ENCODE measurements at places on chromosomes 7 and 10.

DNA sequence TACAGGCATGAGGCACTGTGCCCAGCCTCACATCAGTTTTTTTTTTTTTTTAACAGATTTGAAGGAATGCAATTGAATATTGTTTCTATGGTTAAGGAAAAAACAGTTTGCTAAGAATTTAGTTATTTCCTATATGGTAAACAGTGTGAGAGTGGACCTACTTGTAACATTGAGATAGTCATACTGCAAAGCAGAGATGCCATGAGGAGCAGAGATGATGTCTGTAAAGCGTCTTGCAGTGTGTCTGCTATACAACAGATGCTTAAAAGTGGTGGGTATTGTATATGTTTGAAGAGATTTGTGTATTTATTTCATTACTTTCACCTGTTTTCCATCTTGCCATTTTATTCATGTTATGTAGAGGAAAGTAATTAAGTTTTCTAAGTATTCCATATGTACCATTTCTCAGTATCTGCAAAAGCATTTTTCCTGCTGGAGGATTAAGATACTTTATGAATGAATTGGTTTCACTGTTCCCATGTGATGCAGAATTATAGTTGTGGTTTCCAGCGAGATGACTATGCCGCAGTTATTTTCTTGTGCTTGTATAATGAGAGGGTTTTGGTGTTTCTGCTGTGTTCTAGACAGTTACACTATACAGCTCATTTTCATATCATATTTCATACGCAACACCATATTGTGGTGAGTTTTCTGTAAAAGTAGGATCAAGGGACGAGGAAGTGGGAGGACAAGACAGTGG is 26.6 kb downstream of the TET1 start:
- DNase-seq = no peak

DNA sequence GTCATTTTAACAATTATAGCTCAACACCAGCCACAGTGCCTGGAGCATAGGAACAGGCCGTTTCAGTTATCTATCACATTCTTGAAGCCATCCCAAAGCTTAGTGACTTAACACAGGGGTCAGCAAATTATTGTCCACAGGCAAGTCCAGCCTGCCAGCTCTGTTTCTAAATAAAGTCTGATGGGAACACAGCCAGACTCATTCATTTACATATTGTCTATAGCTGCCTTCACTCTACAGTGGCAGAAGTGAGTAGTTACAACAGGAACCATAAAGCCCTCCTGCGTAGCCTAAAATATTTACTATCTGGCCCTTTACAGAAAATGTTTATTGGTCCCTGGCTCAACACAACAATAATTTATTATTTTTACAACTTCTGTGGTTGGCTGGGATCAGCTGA is 407.5 kb upstream of the AUTS2 start:
- no peak for DNase-seq

- DNase-seq = no peak
Measured at GRCh38 chr10:101400585-101400984, 46.6 kb downstream of the BTRC start.

GRCh38 chr7:105346593-105347322 is 42.0 kb downstream of the SRPK2 start:
- DNase-seq = no peak

DNA sequence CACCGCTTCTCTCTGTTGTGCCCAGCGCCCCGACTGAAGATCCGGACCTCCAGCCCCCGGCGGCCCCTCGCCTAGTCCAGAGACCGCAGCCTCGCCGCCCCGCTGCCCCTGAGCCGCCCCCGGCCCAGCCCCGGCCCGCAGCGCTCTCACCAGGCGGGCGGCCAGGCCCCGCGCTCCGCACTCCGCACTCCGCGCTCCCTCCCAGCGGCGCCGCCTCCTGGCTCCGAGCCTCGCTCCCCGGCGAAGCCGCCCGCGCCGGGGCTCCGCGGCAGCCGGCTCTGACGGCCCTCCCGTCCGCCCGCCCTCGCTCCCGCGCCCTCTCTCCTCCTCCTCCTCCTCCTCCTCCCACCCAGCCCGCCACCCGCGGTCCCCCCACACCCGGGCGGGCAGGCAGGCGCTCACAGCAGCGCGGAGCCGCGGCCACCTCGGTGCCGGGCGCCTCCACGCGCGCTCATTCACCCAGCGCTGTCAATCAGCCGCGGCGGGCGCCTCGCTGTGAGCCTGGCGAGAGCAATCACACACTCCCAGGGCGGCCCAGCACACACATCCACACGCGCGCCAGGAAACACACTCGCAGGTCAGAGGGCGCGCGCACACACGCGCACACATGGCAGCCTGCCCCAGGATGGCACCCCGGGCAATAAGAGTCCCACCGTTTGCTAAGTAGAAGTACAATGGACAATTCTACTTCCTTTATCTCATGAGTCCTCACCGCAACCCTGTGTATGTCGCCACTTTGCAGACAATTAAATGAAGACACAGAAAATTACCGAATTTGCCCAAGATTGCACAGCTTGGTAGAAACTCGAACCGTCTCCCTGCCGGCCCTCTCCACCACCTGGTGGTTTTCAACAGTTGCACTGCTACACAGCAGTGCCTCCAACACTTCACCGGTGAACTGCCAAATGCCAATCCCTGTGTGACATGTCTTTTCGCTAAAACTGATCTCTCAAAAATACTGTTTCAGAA is at the start of gene PRRT4:
PRRT4 (minus strand) TSS at position 280 of the 969 bp plus-strand sequence.
- peak; percentile 91 for DNase-seq

- DNase-seq = no peak
Measured at GRCh38 chr7:110386006-110386405, 704.9 kb upstream of the LRRN3 start.

DNA sequence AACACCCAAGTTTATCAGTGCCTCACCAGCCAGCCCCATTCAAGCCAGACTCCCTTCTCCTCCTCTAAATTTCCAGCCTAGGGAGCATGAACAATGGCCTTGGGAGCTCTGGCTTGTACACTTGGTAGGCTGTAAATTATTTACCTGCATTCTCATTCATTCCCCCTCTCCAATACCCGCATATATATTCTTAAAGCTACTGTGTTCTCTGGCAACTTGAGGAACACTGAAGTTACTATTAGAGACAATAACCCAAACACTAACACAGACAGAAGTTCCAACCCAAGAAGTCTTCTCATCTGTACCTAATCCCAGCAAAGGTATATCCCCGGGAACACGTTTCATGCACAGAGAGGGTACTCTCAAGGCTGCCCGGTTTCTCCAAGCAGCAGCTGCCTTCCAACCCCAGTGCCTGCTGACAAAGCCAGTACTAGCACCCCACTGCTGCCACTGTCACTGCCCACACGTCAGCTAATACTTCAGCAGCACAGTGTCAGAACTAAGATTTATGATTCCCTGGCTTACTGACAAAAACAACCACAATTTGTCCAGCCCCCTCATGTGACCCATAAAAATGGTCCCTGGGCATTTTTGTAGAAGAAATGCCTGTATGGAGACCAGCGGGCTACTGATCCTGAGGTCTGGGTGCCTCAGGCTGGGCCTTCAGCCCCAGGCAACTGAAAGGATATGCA is 3.1 kb downstream of the WDR91 start:
- DNase-seq = no peak

DNA sequence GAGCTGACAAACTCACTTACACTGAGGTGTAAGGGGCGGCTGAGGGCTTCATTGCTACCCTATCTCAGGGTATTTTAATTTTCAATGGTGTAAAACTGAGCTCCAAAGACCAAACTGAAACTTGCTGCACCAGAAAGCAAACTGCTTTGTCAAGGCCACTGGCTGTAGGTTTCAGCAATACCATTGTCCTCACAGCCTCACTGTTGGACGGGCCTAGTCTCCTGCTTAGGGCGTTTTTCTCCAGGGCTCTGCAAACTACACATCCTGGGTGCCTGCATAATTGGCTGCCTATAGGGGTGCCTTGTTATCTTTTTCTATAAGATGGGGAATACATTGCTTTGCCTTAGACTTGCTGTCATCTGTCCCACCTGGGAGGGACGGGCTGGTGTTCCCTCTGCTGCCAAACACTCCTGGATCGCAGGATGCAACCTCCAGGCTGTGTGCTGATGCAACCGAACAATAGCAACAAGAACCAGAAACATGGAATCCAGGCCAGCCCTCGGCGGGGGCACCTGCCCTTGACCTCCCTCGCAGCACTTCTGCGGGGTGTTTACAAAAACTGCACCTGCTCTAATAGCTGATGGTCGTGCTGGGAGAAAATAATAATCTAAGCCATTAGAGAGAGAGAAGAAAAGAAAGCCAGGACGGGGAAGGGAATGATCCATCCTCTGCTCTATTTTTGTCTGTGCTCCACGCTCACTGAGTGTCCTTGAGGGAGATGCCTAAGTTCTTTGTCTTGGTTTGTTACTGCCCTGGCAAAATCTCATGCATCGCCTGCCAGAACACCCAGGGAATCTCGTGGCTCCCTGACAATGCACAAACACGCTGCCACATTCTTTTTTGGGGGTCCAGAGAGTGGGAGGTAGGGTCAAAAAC is 104.5 kb downstream of the GALNT17 start:
- DNase-seq = no peak

GRCh38 chr7:135833642-135834041 is 85.0 kb upstream of the FAM180A start:
- DNase-seq = no peak
